ENCODE measurements at places on chromosomes 13 and 19. TPM values are rescaled to one million over a fixed set of nuclear protein-coding genes. Genes with fewer than 3 reads are reported as not detected.

Gene SCEL
- total RNA-seq: not detected

Gene SYT5
- total RNA-seq: not detected

Gene GNA15
- 2.9 TPM for total RNA-seq

DNA sequence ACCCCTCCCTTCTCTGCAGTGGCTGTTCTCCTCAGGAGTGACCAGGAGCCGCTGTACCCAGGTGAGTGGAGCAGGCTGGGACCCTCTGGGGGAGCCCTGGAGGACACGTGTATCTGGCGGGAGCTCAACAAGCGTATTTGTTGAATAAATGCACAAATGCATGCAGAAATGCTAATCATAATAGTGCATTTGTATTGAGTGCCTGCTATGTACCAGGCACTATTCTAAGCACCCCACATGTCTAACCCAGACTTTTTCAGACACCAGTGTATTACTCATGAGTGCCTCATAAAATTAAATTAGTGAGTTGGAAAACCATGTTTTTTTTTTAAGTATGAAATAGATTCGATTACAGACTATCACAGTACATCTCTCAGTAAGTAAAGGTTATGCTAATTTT lies 7.9 kb downstream of the HPN start:
- no peak for DNase-seq

DNA sequence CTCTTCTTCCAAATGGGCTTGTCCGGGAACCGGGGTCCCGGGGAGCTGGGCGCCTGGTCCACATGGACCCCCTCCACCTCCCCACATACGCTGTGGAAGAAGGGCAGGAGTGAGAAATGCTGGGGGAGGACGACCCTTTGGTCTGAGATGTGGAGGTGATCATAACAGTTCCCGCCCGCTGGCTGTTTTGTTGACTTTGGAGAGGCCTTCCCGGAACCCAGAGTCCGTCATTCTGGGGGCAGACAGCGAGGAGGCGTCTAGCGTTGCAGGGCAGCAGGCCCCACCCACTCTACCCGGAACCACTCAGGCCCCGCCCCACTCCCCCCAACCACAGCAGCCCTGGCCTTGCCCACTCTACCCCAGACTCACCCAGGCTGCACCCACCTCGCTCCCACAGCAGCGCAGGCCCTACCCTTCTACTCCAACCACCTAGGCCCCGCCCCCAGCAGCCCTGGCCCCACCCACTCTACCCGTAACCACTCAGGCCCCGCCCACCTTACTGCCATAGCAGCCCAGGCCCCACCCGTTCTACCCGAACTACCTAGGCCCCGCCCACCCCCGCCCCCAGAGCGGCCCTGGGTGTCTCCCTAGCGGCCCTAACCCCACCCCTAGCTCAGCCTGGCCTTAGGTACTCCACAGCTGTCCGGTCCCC lies 7.1 kb downstream of the GPR108 start:
- DNase-seq: peak; percentile 73

Gene GPR183
- 2.7 TPM for total RNA-seq

DNA sequence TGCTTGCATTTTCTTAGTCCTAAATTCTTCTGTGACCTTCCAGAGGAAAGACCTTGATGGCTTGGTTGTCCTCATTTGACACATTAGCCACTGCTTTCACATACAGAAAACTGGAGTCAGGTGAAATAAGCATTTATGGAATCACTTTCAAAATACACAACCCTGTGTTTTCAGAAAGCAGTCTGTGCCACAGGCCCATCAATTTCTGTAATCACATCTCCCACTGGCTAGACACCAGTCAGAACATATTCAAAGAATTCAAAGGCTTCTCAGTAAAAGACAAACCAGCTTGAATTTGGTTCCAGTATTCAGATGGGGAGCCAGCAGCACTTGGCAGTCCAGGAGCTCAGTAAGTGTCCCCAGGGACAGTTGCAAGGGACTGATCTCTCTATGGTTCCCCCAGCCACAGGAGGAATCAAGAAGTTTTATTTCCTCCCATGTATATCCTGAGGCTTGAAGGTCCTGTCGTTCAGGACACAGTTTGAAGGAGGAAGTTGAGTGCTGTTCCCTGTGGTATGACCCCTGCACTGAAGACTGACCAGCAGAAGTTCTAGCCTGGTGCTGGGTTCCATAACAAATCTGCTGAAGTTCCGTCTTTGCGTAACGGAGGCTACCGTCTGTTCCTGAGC lies 214.3 kb downstream of the FOXO1 start:
- no peak for DNase-seq

DNA sequence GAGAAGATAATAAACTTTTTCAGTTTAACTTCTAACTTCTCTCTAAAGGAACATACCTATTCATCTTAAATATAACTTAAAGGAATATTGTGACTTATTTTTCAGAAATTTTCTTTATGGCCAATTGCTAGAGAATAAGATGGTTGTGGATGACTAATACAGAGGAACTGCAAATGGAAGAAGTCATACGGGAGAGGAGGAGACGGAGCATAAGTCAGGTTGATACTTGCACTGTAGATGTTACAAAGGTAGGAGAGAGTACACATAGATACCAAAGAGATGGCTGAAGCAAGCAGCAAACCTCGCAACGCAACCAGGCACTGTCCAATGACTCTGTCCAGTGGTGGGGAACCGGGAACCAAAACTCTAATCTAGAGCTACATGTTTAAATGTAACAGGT lies 963.4 kb downstream of the PCDH9 start:
- DNase-seq: no peak

Gene OVOL3
- total RNA-seq: not detected

DNA sequence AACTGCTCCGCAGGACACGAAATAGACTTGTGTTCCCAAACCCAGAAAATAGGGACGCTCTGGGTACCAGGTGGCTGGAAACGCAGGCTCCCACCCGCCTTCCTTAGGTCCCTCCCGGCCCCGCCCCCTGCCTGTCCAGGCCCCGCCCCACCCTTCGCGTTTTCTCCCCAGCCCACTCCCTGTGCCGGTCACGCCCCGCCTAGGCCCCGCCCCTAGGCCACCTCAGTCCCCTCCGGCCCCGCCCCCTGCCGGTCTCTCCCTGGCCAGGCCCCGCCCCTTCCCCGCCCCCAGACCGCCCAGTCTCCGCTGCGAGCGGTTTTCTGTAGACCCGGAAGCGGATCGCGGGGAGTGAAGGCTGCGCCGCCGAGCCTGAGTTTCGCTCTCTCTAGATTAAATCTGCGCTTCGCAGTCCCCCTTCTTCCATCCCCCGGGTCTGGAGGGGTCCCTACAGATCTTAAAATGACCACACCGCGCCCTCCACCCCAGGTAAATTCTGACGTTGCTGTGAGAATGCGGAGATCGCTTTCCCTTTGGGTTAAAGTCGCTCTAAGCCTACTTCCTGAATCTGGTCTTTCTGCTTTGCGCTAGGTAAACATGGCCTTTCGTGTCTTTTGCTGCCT lies 3.7 kb upstream of the ZNF665 start:
- DNase-seq: peak; percentile 98

GRCh38 chr13:98315466-98315865 lies 138.4 kb upstream of the RNF113B start:
- DNase-seq: no peak

Data from Right ventricle myocardium inferior (tissue), 1 donor.